ENCODE measurements at places on chromosomes 5 and 9. TPM values are rescaled to one million over a fixed set of nuclear protein-coding genes. Genes with fewer than 3 reads are reported as not detected.

Gene CAAP1
- total RNA-seq: 15.0 TPM

Gene MAML1
- 29.9 TPM for total RNA-seq

- DNase-seq: no peak
Observed at GRCh38 chr5:147450606-147451005, 59.3 kb downstream of the DPYSL3 start.

DNA sequence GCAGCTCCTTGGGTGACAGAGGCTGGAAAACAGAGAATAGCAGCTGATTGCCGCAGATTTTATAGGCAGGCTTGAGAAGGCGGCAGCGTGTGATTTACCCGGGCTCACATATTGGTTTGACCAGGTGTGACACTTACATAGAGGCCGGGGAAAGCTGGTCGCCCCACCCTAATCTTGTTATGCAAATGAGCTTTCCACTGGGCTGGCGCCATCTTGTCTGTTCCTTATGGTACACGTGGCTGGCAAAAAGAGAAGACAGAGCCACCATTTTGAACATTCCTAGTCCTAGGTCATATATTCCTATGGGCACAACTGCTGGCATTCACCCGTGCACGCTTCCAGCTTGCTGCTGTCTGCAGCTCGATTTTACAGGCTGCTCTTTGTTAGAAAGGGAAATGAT lies 11.3 kb upstream of the SPZ1 start:
- DNase-seq: no peak

DNA sequence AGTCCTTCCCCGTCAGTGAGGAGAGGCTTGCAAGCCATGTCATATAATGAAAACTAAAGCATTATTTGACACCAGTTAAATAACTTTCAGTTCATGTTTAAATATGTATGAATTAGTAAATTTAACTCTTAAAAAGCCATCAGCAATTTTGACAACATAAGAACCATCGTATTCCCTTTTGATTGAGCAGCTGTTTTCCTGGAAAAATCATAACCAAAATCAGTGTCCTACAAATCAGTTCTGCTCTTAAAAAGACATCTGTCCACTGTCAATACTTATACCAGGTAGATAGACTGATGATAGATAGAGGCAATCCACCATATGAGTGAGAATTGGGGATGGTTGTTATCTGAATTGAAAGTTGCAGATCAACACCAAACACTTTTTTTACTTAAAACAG lies 2.3 kb downstream of the DIRAS2 start:
- no peak for DNase-seq

- DNase-seq: no peak
Observed at GRCh38 chr9:75457474-75458011, 369.2 kb downstream of the OSTF1 start.
